ENCODE measurements at places on chromosomes 11 and 22.

- no peak for DNase-seq
Observed at GRCh38 chr22:27312966-27313855, 488.3 kb downstream of the MN1 start.

DNA sequence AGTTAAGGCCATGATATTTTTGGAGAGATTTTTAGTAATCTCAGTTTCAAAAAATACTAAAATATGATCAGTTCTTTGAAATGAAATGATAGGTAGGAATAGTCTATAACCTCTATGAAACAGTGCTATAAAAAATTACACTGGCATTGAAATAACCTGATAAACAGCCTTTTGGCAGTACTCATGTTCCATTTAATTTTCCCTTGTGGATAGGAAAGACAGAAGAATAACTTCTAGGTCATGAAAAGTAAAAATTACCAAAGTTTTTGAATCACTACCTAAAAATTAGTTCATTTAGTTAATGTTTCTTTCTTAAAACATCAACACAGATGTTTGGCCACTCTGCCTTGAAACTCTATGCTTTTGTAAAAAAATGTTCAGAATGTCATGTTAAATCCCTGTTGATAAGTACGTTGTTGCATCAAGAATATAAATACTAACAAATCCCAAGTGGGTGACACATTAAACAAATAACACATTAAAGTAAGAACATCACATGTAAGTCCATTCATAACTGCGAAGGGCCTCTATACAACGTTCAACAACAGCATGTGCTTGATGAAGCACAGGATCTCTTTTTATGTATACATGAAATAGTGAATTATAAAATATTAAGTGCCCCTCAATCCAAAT lies 290.2 kb downstream of the SWAP70 start:
- no peak for DNase-seq

DNA sequence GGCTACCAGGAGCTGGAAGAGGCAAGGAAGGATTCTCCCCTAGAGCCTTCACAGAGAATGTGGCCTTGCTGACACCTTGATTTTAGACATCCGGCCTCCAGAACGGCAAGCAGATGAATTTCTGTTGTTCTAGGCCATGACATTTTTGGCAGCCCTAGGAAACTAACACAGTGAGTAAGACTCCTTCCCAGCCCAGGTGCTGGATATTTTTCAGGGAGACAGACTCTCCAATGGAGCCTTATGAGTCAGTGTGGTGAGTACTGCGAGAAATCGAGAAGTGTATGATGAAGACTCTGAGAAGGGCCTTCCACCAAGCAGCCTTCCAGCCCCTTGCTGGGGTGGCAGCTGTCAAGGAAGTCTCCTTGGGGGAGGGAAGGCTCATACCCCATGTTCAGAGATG lies 114.4 kb downstream of the OSBP2 start:
- no peak for DNase-seq

GRCh38 chr11:12968101-12968500 lies 41.0 kb upstream of the RASSF10 start:
- no peak for DNase-seq

DNA sequence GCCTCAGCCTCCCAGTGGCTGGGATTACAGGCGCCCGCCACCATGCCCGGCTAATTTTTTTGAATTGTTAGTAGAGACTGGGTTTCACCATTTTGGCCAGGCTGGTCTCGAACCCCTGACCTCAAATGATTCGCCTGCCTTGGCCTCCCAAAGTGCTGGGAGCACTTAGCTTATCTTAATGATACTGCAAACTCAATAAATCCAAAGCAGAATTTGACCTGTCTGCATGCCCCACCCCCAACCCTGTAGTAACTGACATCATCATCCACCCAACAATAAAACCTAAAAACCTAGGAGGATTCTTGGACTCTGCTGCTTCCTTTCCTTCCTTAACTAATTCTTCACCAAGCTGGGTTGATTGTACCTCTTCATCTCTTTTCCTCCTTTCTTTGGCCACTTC lies 6.3 kb upstream of the ADSL start:
- DNase-seq = no peak

DNA sequence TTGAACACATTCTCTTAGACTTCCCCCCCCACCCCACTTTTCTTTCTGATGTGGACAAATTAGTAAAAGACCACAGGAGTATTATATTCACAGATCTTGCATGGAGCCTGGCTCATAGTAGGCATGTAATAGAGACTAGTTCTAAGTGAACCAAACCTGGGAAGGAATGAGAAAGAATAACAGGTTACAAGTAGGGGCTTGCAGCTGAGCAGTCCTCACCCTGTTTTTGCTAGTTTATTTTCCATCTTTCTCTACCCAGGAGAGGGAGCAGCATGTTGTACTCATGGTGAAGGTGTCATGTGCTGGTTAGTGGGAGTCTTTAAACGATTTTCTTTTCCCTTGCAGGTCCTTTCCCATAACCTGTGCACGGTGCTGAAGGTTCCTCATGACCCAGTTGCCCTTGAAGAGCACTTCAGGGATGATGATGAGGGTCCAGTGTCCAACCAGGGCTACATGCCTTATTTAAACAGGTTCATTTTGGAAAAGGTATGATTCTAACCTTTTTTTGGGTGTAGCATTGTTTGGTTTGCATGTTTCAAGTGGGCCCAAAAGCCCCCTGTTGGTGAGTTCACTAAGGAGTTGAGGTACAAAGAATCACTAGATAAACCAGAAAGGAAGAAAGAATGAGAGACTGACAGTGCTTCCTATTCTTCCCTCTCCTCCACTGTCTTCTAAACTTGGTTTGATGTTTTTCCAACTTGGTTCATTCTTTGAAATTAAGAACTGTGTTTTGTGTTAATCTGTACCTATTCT lies 30.1 kb downstream of the SWAP70 start:
- no peak for DNase-seq
